ENCODE measurements at places on chromosomes 5 and 9. TPM values are rescaled to one million over a fixed set of nuclear protein-coding genes. Genes with fewer than 3 reads are reported as not detected.

SAXO1 gene
- 0.01 TPM for polyA plus RNA-seq

SCGB3A1 gene
- polyA plus RNA-seq = not detected

RGP1 gene
- 7.3 TPM for polyA plus RNA-seq

SCGB3A2 gene
- polyA plus RNA-seq = not detected

CTNNAL1 gene
- polyA plus RNA-seq = 27.2 TPM

C9orf153 gene
- not detected for polyA plus RNA-seq

HARS2 gene
- polyA plus RNA-seq = 12.0 TPM

SLIT3 gene
- polyA plus RNA-seq = 16.4 TPM

OMD gene
- polyA plus RNA-seq = 10.0 TPM

IFNK gene
- polyA plus RNA-seq = not detected

INSL6 gene
- polyA plus RNA-seq = not detected

RABL6 gene
- 54.4 TPM for polyA plus RNA-seq

IFNE gene
- not detected for polyA plus RNA-seq

COL5A1 gene
- polyA plus RNA-seq = 28.0 TPM
